ENCODE measurements at places on chromosomes 11 and 22.
A peak's percentile ranks its signal among the peaks of the same experiment; 100 is the strongest.

- DNase-seq, result no peak
Observed at GRCh38 chr22:34508797-34509196, 557.2 kb upstream of the ISX start.

- DNase-seq, result no peak
Observed at GRCh38 chr22:37417677-37418348, 9.5 kb downstream of the ELFN2 start.

DNA sequence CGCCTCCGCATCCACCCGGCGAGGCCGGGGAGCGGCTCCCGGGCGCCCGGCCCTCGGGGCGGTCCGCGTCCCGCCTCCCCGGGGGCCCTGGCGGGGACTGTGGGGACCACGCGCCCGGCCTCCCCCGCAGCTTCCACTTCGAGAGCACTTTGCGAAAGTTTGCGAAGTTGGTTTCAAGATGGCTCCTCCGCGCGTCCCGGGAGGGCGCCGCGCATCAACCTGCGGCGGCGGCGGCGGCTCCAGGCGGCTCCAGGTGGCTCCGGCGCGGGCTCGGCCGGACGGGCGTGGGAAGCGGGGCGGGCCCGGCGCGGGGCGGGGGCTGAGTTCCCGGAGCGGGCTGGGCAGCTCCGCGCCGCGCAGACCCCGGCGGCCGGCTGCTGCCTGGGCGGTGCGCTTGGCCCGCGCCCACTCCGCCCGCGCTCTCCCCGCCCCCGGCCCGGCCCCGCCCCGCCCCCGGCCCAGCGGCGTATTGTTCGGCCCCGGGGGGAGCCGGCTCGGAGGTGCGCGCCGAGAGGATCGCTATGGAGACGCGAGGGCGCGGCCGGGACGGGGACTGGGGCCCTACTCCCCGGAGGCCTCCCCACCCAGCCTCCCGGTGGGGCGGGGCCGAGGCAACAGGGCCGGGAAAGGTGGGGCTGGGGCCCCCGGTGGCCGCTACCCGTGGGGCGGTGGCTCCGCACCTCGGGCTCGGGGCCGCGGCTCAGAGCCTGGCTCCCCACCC lies at the start of gene CELSR1:
Gene CELSR1, minus strand, starts transcription at position 396 of the 721 bp plus-strand sequence. CDS start 450 bp downstream, outside the sequence.
- no peak for DNase-seq

GRCh38 chr11:120660024-120660565 lies 148.5 kb downstream of the GRIK4 start:
- peak; percentile 30 for DNase-seq

- no peak for DNase-seq
Observed at GRCh38 chr11:71194710-71195109, 57.7 kb downstream of the SHANK2 start.

Measured in mesenchymal stem cell (in vitro differentiated cells and primary cell).